ENCODE measurements at places on chromosomes 5 and 9. TPM values are rescaled to one million over a fixed set of nuclear protein-coding genes. Genes with fewer than 3 reads are reported as not detected.
A peak's percentile ranks its signal among the peaks of the same experiment; 100 is the strongest.

- DNase-seq: no peak
Observed at GRCh38 chr9:122281368-122281767, 16.7 kb downstream of the MRRF start.

- DNase-seq: no peak
Observed at GRCh38 chr9:125515983-125516940, 190.7 kb downstream of the MAPKAP1 start.

DNA sequence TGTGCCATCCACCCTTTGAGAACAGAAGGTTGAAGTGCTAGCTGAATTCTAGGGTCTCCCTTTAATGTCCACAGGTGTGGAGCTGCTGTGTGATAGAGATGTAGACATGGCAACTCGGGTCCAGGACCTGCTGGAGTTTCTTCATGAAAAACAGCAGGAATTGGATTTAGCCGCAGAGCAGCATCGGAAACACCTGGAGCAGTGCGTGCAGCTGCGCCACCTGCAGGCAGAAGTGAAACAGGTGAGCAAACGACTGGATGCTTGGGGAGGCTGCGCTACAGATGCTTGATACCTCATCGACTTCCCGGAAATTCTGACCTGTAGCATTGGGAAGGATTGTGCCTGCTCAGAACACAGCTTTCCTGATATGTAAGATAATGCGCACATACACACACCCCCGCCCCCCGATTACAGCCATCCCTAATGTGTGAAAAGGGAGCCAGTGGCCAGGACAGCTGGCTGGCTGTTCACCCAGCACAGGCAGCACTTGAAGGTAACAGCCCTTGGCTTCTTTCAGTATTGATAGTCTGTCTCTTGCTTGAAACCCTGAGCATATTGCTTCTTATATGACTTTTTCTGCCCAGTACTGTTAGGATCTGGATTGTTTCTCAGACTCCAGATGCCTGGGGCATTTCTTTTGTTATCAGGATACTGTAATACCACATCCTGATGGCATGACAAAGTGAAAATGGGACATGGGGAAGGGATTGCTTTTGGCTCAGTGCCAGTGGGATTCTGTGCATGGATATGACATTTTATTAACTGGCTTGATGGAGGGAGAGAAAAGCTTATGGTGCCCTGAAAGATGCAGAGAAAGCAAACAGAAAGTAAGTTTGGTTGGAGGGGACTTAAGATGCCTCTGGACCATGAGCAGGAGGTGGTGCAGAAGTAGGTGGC is 216.8 kb upstream of the OTULINL start:
- no peak for DNase-seq

GRCh38 chr5:31731710-31732301 is 92.9 kb downstream of the PDZD2 start:
- DNase-seq: no peak

GRCh38 chr5:155290937-155291336 is 277.4 kb downstream of the KIF4B start:
- DNase-seq: no peak

DNA sequence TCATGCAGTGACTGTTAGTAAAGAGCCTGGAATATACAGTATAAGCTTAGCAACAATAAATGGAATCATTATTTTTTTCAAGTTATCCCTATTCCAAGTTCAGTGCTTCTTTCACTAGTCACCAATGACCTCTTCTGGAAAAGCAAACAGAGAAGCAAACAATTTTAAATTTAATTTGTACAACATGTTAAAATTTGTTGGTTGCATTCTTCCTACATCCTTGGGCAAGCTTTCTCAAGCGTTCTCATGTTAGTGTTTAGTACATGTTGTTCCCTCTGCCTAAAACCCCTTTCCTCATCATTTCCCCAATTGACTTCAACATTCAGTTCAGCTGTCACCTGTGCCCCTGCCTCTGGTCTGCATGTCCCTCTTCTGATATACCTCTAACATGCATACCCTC is 123.4 kb downstream of the SEC61B start:
- no peak for DNase-seq

DNA sequence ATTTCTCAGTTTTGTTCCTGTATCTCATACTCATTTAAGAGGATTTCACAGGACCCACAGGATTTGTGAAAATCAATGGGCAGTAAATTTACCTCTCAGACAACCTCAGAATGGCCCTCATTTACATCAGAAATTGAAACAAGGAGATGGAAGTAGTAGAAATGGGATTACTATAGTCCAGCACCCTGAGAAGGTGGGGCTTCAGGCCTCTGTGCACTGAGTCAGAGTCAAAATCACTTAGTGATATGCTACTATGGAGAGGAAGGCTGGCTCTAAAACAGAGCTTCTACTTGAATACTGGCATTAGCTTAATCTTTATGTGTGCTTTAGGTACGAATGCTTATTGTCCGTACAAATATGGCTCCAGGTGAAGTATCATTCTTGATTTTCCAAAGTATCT is 159.3 kb downstream of the CEP120 start:
- DNase-seq: no peak

GRCh38 chr5:180082633-180083420 is 11.3 kb upstream of the RNF130 start:
- no peak for DNase-seq

DNA sequence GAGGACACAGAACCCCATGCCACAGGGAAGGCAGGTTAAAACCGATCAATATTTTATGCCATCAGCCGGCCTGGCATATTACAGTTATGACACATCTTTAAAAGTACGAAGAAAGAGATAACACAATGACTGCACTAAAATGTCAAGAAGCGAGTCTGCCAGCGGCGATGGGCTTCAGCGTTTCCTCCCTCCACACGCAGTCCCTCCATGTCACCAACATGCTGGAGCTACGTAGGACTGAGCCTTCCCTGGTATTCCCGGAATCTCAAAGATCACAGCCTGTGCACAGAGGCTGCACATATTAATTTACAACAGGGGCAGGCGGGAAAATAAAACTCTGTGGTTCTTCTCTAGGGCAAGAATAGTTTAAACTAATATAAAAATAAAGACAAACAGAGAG is 257.7 kb downstream of the IRX1 start:
- no peak for DNase-seq

GRCh38 chr9:1890201-1890600 is 124.9 kb upstream of the SMARCA2 start:
- no peak for DNase-seq

DNA sequence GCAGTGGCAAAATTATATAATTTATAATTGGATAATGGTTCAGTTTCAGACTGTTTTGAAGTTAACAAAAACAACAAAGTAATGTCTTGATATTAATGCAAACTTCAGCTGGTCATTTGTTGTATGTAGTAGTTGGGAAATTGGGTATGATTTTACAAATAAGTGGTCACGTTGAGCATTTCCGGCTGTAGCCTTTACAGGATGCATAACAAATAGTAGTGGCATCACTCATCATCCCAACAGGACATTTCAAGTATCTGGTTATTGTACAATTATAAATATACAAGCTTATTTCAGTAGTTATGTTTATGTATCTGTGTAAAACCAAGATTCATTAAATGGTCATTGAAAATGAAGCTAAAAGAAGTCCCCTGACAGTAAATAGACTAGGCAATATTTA is 72.9 kb downstream of the SMIM15 start:
- DNase-seq: no peak

DNA sequence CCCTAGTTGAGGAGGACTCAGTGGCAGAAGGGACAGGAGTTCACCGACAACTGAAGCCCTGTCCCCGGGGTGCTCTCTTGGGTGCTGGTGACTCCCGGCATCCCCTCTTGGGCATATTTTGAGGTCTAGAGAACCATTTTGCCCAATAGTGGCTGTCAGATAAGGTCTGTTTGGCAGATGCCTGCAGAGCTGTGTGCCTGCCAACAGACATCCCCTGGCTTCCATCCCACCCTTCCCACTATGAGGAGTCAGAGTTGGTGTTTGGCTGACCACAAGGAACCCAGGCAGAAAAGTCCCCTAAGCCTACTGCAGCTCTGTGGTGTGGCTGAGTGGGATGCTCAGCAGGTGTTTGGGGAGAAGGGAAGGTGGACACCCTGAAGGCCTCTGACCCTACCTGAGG is 207.0 kb downstream of the AUH start:
- no peak for DNase-seq

DNA sequence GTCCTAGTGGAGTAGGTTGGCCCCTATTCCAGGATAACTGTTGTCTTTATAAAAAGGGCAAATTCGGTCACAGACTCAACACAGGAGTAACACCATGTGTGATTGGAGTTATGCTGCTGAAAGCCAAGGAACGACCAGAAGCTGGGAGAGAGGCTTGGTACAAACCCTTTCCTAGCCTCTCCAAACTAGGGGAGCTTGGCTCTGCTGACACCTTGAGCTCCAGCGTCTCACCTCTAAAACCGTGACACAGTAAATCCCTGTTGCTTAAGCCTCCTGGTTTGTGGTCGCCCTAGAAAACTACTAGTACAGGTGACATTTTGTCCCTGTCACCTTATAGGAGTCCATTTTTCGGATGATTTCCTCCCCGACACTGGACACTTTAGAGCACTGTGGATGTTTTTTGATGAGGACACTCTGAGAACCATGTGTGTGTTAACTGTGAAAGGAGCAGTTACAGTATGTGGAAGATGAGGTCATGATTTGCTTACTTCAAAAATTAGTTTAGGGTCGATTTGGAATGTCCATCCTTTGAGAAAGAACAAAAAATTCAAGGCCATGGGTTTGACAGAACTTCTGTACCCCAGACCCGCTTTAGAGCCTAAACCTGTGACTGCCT is 167.0 kb downstream of the PDZD2 start:
- no peak for DNase-seq

- DNase-seq: no peak
Observed at GRCh38 chr5:89043676-89044075, 160.7 kb upstream of the MEF2C start.

DNA sequence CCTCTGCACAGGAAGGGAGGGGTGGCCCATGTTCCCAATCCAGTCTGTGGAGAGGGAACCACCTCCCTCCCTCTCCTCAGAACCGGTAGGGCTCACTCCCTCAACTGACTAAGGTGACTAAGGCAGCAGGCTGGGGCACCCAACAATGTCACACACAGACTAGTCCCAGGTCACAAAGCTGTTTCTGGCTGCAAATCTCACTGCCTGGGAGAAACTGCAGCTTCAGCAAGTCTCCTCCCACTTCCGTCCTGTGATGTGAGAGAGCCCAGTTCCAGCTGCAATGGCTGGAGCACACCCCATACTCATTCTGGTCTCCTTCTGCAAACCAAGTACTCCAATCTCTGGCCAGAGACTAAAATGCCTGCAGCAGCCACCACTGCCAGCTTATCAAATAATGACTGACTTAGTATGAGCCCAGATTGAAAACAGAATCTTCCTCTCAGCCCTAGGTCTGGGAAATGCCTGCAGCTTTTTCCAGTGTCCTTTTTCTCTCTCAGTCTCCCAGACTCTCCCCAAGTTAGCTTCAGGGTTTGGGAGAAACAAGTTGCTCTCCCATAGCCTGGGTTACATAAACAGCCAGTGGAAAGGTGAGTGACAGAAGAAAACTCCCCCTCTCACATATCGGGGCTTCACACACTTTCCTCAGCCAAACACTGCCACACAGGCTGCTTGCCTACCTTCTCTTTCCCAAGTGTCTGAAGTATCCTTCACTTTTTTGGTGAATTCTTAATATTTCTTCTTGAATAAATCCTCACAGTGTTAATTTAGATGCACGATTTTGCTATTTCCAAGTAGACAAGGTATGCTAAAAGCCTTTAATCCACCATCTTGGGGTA is 247.4 kb upstream of the RASA1 start:
- DNase-seq: peak; percentile 47

- no peak for DNase-seq
Observed at GRCh38 chr5:68180121-68181038, 35.2 kb upstream of the PIK3R1 start.

- no peak for DNase-seq
Observed at GRCh38 chr9:77403239-77403638, 225.9 kb downstream of the VPS13A start.

GRCh38 chr9:75599126-75599525 is 291.3 kb upstream of the PCSK5 start:
- no peak for DNase-seq

GRCh38 chr5:108125771-108126511 is 256.0 kb downstream of the FBXL17 start:
- DNase-seq: no peak

DNA sequence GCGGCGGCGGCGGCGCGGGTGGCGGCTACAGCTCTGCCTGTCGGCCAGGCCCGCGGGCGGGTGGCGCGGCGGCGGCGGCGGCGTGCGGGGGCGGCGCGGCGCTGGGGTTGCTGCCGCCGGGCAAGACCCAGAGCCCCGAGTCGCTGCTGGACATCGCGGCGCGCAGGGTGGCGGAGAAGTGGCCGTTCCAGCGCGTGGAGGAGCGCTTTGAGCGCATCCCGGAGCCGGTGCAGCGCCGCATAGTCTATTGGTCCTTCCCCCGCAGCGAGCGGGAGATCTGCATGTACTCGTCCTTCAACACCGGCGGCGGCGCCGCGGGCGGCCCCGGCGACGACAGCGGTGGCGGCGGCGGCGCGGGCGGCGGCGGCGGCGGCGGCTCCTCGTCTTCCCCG is 296 bp downstream of the ZSWIM6 start:
- DNase-seq: peak; percentile 78

GRCh38 chr9:99112750-99113413 is 8.0 kb downstream of the TGFBR1 start:
- DNase-seq: no peak

GRCh38 chr5:138594305-138595058 is 19.3 kb upstream of the HSPA9 start:
- DNase-seq: no peak

DNA sequence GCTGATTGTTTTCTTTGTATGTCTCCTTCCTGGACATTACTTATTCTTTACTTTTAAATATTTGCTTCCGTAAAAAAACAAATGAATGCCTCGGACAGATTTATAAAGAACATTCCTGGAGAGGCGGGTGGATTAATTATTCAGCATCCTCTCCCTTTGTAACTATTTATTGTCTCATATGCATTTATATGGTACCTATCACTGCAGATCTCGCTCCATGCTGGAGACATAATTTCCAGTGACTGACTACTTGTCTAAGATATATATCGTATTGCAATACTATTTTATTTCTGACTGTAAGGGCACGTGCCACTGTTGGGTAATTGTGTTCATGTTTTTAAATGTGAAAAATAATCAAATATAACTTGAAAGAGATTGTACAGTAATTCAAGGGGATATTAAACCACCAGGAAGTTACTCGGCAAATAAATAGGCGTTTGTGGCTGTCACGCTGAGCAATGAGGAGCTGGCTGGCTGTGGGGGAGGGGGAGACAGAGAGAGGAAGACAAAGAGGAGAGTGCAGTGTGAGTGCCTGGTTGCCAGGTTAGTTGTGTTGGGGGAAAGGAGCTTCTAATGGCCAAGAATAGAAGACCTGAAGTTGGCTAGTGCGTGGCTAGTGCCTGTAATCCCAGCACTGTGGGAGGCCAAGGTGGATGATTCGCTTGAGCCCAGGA is 131.8 kb upstream of the GABRP start:
- DNase-seq: no peak

- no peak for DNase-seq
Observed at GRCh38 chr5:56004874-56005273, 10.1 kb upstream of the IL6ST start.

The SLC23A1 gene
- 1.4 TPM for total RNA-seq

The BHMT gene
- not detected for total RNA-seq

The NDFIP1 gene
- total RNA-seq: 70.5 TPM

The HTR1A gene
- not detected for total RNA-seq

The PCSK1 gene
- 0.18 TPM for total RNA-seq

The STKLD1 gene
- 1.6 TPM for total RNA-seq

The PAEP gene
- not detected for total RNA-seq

The LCN1 gene
- total RNA-seq: not detected

The FAM221B gene
- 0.32 TPM for total RNA-seq

The CDC20B gene
- total RNA-seq: 0.24 TPM
